ENCODE measurements at places on chromosomes 2 and 18.
A peak's percentile ranks its signal among the peaks of the same experiment; 100 is the strongest.

DNA sequence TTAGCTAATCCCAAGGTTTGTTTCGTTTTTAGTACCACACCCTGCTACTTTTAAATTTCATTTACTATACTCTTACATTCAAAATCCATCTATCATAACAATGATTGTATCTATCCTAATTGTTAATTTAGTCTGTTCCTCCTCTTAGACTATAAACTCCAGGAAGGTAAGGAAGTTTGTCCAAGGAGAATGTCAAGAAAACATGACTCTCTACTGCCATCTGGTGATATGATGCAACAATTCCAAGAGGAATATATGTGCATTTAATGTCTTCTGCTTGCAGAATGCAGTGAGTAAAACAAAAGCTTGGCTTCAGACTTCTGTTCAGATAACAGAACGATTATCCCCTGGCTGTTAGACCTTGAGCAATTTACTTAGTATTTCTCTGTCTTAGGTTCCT lies 1267.1 kb downstream of the LRP1B start:
- peak; percentile 32 for DNase-seq

- no peak for DNase-seq
Measured at GRCh38 chr2:143697744-143698143, 568.5 kb downstream of the ARHGAP15 start.

GRCh38 chr2:2748399-2749205 lies 417.5 kb upstream of the MYT1L start:
- no peak for DNase-seq

DNA sequence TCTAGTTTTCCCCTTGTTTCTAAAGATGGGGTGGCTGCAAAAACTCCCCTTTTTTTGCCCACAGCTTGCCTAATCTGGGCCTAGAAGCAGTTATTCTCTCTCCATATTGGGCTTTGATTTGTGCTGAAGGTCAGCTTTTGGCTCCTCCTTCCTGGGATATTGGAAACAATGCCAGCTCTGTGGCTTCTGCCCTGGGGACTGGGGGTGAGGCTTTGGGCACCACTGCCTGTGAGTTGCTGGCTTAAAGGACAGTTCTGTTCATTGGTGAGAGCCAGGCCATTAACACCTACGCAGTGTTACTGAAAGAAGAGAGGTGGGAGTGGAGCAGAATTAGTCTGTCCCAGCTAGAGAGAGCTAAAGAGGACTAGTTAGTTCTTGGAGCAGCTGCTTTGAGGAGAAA lies 4.3 kb downstream of the UBXN2A start:
- DNase-seq: no peak

- DNase-seq: no peak
Measured at GRCh38 chr2:105252271-105252670, 10.7 kb downstream of the GPR45 start.

GRCh38 chr2:11676640-11677039 lies 6.6 kb upstream of the NTSR2 start:
- no peak for DNase-seq

- peak; percentile 69 for DNase-seq
Measured at GRCh38 chr2:185475914-185476313, 262.7 kb upstream of the FSIP2 start.

DNA sequence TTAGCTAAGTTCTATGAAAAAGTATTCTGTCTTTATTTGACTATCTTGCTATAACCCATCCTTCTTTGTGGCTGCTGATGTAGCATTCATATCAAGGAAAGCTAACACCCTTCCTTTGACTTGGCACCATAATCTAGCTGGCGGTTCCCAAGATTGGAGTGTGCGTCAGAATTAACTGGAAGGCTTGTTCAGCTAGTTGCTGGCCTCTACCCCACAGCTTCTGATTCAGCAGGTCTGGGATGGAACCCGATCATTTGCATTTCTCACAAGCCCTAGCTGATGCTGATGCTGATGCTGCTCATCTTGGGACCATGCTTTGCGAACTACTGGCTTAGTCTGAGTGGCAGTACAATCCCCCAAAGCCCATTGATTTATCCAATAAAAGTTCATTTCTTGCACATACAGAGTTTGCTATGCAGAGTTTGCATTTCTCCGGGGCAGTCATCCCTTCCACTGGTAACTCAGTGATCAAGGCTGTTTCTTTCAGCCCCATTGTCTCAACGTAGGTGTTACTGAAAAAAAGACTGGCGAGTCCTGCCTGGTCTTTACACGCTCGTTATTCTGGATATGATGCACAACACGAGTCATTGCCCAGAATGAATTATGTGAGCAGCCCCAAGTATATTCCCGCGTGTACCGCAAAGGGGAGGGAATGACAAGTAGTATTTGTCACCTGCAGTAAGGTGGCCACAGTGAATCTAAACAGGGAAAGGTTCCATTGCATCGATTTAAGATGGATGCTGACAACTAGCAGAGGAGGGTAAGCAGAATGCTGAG lies 96.5 kb downstream of the ZNF532 start:
- no peak for DNase-seq

GRCh38 chr2:200399636-200400035 lies 93.1 kb downstream of the SPATS2L start:
- DNase-seq: no peak

DNA sequence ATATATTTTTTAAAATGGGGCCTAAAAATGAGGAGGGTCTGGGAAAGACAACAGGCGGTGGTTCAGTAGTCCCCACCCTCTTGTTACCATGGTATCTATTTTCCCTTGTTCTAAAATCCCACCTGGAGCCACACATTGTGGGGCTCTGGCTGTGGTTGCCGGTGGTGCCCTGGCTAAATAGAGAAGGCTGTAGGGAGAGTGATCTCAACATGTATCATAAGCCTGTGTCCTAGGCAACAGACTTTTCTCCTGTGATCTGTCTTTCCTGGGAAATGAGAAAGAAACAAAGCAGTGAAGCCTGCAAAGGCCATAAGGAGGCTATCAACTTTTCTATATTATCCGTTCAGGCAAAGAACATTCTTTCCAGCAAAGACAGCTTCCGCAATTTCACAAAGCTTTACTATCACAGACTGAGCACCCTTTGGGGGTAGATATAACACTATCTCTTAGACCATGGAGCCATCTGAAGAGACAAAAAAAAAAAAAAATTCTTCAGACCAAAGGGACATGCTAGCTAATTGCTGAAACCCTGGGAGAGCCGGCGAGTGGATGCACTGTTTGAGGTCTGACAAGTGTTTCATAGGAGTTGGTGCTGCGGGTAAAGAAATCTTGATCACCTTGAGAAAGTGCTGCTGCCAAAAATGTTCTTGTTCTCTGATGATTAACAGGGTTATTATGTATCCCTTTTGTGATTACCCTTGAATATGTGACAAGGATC lies 879.2 kb upstream of the DDX18 start:
- DNase-seq: peak; percentile 28

DNA sequence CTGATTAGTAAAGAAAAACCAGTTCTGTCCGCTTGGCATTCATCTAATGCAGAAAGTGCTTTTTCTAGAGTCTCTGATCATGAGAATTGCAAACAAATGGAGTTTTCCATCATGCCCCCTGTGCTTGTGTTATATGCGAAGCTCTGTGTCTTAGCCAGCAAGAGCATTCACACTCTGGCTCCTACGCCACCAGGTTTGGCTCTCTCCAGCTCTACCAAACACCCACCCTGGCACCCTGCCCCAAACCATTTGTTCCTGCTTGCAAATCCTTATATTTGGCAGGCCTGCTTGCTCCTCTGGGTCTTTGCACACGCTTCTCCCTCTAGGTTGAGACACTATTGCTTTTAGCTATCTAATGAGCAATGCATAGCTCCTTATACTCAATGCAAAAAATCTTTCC lies 204.1 kb upstream of the CYRIA start:
- DNase-seq: no peak

DNA sequence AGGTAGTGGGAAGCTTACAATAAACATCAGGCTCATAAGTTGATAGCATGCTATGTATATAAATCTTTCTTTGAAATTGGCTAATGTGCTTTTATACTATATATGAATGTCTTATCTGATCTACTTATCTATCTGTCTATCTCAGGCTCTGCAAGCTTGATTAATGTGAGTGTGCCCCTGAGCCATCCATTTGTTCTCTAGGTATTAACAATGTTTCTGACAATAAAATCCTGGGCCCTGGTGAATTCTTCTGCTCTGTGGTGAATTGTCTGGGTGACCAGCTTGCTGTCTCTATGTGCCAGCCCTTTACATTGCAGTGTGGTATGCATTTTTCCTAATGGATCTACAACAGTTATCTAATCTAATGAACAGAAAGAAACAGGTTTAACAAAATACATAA lies 295.9 kb downstream of the HRH4 start:
- no peak for DNase-seq

- DNase-seq: peak; percentile 12
Measured at GRCh38 chr2:29295845-29296244, 180.6 kb downstream of the CLIP4 start.

GRCh38 chr18:677951-678381 lies 20.5 kb downstream of the TYMS start:
- no peak for DNase-seq

GRCh38 chr2:132438691-132439090 lies 22.1 kb downstream of the GPR39 start:
- no peak for DNase-seq

DNA sequence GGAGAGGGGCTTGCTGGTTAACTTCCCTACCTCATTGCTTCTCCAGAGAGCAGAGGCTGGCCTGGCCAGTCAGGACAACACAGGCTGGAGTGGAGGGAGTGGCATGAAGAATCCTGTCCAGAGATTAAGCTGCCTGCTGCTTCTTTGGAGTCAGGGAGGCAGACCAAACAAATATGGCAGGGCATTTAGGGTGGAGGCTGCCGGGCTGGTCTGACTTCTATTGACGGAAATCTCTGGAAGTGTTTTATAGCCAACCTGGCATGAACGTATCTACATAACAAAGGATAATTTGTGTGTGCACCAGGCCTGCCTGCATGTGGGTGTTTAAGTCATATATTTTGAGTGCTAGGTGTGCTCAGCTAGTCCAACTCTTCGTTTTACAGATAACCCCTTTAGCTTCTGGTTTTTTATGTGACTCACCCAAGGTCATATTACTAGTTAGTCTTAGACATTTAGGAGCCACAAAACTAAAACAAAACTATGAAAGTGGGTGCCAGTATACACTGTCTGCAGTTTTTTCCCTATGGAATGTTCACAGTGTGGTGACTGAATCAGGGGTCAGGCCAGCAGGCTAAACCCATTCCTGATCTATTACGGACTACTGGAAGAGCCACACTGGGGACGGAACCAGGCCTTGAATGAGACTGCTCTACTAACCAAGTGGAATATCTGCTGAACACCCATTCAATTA lies 5.5 kb downstream of the NPC1 start:
- DNase-seq: no peak

DNA sequence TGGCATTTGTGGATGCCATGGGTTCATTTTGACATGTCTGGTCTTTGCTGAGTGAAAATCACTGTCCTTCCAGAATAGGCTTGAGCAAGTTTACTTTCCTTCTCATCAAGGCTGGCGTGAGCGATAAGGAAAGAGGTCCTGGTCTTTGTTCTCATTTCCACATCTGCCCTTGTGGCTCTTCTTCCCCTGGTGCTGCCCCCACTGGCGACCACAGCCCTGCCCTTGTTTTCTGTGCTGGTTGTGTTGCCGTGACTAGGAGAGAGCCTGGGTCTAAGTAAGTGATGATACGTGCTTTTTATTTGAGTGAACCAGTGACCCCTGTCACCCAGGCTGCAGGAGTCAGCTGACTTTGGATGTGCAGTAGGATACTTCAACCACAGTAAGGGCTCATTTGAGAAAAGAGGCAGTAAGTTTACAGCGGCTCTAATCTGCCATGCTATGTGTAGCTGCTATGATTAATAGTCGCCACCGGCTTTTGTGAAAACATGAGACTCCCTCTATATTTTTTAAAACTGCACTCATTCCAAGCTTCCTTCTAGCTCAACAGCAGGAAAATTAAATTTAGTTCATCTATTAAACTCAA lies 441.7 kb downstream of the RNF144A start:
- DNase-seq: no peak

DNA sequence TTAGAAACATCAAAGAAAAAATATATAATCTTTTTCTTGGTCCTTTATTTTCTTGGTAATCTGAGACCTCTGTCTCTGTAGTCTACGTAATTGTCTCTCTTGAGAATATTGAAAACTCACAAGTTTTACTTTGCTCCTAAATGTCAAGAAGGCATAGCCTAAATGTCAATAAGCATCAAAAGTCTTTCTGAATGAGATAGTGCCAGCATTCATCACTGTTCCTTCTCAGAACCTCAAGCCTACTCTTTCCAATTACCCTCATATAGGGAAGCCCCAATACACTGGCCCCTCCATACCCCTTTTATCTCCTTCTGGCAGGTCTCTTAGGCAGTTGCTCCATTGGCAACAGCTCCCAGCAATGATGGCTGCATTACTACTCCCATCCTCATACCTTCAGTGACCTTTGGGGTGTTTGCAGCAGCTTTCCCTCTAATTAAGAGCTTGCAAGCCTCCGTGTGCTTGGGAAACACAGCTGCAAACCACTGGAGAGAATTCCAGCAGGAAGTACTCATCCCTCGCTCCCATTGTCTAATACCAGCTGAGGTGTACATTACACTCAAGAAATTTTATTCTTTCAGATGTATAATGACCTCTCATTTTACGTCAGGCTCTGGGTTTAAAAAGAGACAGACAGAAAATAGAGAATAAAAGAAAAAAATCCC lies 95.8 kb downstream of the KYNU start:
- DNase-seq: no peak
